8988T (cell line): ENCODE measurements at places on chromosomes 2 and 18.

GRCh38 chr2:233210843-233211547, 40.5 kb upstream of the ATG16L1 start:
- DNase-seq = no peak

GRCh38 chr2:43798300-43798699, 24.5 kb downstream of the DYNC2LI1 start:
- DNase-seq = no peak

- no peak for DNase-seq
Measured at GRCh38 chr18:55088561-55088960, 129.3 kb upstream of the CCDC68 start.

DNA sequence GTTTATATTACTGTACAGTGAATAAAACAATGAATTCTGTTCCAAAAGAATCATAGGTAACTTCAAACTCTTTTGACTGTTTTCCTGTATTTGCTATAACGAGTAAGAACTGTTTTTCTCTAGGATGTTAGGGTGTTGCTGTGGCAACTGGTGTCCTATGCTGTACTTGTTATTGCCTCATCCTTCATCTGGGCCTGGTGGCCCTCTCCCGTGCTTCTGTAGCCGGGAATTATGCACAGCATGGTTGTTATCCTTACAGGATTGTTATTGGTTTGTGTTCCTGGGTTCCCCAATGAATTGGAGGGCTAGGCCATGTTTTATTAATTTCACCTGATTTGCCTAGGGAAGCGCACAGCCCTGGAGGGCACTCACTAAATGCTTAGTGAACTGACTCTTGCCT, 279.2 kb downstream of the PTPRM start:
- DNase-seq = no peak

DNA sequence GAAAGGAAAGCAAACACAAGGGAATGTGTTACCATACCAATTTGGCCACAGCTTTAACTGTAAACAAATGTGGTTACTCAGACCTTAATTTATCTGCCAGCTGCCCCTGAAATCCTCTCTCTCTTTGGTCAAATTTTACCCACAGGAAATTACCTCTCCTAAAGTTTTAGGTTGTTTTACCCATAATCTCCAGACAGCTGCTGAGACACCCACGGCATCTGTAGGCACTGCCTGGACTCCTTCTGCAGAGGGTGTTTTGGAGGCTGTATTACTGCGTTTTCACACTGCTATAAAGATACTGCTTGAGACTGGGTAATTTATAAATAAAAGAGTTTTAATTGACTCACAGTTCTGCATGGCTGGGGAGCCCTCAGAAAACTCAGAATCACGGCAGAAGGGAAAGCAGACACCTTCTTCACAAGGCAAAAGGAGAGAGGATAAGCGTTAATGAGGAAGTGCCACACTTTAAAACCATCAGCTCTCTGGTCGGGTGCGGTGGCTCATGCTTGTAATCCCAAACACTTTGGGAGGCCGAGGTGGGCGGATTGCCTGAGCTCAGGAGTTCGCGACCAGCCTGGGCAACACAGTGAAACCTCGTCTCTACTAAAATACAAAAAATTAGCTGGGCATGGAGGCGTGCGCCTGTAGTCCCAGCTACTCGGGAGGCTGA, 677.5 kb upstream of the FSHR start:
- no peak for DNase-seq

DNA sequence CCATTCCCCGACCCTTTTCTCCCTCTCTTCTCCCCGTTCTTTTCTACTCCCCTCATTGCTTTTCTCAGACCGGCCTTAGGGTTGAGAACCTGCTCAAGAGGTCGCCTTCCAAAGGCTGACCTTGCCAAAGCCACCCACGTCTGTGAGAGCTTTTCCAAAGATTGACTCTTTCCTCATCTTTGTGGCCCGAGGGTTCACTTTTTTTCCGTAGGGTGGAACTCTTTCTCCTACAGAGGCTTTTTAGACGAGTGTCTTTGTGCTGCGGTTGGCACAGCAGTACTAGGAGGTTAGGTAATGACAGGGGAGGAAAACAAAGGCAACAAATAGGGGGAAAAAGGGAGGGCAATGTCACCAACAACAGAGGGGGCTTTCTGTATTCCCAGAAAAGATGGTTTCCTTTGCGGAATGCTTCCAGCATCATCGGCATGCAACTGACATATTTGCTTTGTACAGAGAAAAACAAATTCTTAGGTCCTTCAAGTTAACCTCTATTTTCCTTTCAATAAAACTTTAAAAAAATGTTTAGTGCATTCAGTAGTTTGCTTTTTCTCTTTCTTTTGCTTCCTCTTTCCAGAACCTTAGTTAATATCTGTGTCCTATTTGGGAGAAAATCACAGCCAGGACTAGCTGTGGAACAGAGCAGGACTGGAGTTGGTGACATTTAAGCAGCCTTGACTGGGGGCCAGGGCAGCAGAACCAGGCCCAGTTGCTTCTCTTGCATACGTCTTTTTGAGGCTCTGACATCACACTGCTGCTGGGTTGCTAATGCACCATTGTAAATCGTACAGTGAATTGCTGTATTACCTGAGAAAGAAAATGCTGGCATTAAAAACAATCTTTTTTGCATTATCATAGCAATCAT, 188.1 kb upstream of the FANCL start:
- DNase-seq = no peak

DNA sequence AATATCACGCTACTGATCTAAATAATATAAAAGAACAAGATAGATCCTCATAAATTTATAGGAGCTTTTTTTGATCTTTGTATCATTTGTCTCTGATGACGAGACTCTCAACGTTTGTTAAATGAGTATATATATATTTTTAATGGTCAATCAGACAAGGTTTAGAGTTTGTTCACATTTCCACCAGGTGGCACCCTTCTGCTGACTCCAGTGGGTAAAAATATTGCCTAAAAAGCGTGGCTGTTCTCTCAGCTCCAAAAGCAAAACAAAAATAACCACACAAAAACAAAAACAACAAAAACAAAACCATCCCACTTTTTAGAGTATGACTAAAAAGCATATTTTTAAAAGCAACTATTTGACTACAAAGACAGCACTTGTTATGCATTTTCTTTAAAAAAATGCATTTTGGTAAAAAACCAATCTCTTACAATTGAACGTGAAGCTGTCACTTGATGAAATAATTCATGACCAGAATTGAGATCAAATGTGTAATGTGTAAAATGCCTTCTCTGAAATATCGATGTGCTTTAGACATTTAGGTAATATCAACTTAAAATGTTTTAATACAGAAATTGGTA, 723.2 kb downstream of the DPP10 start:
- DNase-seq = no peak

- no peak for DNase-seq
Measured at GRCh38 chr2:157339965-157340655, 14.5 kb upstream of the ERMN start.

GRCh38 chr2:167069855-167070254, 181.6 kb downstream of the XIRP2 start:
- no peak for DNase-seq

- no peak for DNase-seq
Measured at GRCh38 chr2:100757621-100758394, 62.1 kb upstream of the NPAS2 start.

- DNase-seq = no peak
Measured at GRCh38 chr2:208097313-208097712, 27.0 kb downstream of the CRYGD start.

DNA sequence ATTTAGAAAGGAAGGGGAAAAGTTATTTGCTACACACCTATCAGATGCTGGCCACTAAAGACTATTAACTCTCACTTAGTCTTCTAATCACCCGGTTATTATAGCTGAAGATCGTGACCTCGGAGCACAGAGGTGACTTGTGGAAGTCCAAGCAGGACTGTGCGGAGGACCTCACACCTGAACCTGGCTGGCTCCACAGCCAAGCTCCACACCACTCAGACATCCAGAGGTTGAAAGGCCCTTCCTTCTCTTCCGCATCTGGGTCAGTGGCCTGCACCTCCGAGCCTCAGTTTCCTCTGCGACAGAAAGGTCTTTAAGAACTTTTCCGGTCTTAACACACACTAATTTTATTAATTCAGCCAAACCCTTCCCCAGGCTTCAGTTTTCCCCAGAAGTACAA, 57.9 kb downstream of the TNS1 start:
- DNase-seq = no peak

DNA sequence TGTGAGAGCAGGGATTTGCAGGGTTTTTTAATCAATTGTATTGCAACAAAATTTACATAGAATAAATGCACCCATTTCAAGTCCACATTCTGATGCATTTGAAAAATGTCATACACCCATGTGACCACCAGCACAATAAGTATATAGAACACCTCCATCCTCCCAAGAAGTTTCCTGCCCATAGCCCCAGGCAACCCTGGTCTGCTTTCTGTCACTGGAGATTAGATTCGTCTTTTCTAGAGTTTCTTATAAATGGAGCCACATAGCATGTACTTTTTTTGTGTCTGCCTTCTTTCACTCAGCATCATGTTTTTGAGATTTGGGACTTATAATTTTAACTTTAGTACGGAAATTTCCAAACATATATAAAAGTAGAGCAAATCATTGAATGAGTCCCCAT, 127.2 kb upstream of the EPAS1 start:
- DNase-seq = no peak
